ENCODE measurements at places on chromosomes 13 and 19. TPM values are rescaled to one million over a fixed set of nuclear protein-coding genes. Genes with fewer than 3 reads are reported as not detected.
A peak's percentile ranks its signal among the peaks of the same experiment; 100 is the strongest.

MIR17HG gene
- 0.87 TPM for total RNA-seq

GRCh38 chr13:100887729-100888151 is 213.1 kb upstream of the TMTC4 start:
- no peak for DNase-seq

GRCh38 chr19:10105509-10106099 is 558 bp upstream of the PPAN start:
- peak; percentile 80 for DNase-seq

DNA sequence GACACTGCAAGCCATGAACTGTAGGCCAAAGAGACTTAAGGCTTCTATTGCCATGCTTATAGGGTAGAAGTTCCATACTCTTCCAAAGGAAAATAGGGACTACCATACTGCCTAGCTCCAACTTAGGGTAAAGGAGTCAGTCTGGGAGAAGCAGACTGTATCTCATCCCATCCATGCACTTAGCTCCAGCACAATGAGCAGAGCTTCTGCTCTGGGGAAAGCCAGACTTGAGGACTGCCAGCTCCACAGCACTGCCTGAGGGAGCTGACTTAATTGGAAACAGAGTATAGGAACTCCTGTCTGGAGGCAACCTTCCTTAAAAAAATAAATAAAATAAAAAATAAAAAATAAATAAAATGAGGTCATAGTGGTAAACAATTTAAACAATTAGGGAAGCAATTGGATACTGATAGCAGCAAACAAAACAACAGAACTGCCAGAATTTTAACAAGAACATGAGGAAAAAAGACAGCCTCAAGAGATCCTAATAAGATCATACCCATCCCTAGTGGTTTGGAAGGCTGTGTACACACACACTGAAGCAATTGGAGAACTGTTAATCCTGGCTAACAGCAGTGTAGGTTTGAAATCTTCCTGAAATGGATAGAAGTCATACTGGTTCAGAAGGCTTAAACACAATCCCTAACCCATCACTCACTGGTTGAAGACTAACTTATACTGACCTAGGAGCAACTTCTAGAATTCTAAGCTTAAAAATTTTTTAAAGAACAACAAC is 550.1 kb downstream of the TBC1D4 start:
- DNase-seq, result no peak

DNA sequence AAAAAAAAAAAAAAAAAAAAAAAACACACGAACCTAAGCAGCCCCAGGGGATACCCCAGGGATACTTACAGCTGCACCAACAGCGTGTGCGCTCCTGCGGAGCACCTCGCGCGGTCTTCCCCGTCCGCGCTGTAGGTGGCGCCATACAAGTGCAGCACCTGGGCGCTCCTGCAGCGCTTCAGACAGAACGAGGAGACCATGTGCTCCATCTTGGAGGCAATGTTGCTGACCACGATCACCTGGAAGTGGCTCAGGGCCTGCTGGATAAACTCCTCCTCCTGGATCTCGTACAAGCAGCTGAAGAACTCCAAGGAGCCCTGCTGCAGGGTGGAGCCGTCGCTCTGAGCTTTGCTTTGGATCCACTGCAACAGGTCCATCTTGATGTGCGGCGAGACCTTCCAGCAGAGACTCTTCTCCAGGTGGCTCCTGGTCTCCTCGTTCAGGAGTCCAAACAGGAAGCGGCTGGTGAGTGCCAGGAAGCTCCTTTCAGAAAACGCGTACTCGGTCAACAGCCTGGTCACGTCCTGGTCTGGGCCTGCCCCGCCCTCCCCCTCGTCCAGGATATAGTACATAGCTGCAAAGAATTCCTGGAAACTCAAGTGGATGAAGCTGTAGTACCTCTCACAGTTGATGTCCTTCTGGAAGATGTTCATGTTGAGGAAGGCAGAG is 14.5 kb downstream of the NLRP12 start:
- DNase-seq, result no peak

DNA sequence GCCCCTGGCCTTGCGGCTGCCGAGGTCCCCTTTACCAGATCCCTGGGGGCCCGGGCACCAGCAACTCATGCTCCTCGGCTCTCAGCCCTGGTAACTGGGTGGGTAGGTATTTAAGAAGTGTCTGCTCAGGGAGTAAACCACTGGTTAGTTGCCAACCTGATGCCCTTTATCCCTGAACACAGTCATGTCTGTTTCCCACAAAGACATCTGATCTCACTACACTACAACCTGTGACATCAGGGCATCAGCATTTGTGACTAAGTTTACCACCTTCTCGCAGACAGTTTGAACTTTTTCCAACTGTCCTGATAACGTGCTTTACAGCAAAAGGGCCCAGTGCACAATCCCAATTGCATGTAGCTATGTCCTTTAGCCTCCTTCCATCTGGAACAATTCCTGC is 22.0 kb downstream of the GGACT start:
- DNase-seq, result no peak

GRCh38 chr19:3403489-3404323 is 37.3 kb downstream of the NFIC start:
- peak; percentile 94 for DNase-seq

DNA sequence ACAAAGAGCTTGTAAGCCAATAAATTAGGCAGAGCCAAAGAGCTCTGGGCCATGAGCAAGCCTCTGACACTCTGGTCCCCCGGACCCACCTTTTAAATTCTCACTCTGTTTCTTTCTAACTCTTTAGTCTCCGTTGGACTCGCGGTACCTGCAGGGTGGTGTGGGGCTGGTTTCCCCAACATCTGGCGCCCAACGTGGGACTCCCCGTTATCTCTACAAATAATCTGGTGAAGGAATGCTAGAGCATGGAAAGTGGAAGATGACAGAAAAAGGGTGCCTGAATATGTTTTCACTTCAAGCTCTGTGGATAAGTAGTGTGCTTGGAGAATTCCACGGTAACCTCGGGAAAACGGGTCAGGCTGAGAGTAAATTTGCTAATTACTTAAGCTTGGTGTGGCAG is 36.5 kb upstream of the CYP2B6 start:
- DNase-seq, result no peak

- DNase-seq, result no peak
Measured at GRCh38 chr13:39672378-39673132, 17.1 kb downstream of the COG6 start.

- no peak for DNase-seq
Measured at GRCh38 chr19:49875857-49876421, 1.2 kb downstream of the AKT1S1 start.

DNA sequence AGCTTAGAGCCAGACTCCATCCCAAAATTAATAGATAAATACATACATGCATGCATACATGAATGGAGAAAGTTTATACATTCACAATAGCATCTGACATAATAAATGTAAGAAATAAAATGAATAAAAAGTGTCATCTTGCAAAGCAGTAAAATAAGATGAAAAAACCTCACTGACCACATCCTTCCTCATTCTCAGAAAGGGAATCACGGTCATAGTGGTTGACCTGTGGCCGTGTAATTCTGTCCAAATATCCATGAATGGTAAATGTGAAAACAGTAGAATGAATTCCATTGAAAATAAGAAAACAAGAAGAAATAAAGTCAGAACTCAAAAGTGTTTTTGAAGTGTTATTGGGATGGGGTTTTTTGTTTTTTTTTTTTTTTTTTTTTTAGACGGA is 9.8 kb upstream of the CDC42EP5 start:
- no peak for DNase-seq

DNA sequence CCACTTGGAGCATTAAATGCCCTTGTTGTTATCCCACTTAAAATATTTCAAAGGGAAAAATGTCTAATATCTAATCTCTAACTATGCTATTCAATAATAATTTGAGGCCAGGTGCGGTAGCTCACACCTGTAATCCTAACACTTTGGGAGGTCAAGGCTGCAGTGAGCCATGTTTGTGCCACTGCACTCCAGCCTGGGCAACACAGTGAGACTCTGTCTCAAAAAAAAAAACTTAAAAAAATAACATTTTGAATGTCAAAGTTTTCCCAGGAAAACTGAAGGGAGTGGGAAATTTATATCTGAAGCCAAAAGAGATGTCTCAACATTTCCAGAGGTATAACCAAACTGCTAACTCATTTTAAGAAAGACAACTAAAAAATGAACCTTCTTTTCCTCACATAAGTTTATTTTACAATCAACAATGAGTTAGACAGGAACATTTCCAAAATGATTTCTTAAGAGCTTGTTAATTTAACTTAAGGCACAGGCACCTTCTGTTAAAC is 47.9 kb downstream of the CAB39L start:
- DNase-seq, result no peak

DNA sequence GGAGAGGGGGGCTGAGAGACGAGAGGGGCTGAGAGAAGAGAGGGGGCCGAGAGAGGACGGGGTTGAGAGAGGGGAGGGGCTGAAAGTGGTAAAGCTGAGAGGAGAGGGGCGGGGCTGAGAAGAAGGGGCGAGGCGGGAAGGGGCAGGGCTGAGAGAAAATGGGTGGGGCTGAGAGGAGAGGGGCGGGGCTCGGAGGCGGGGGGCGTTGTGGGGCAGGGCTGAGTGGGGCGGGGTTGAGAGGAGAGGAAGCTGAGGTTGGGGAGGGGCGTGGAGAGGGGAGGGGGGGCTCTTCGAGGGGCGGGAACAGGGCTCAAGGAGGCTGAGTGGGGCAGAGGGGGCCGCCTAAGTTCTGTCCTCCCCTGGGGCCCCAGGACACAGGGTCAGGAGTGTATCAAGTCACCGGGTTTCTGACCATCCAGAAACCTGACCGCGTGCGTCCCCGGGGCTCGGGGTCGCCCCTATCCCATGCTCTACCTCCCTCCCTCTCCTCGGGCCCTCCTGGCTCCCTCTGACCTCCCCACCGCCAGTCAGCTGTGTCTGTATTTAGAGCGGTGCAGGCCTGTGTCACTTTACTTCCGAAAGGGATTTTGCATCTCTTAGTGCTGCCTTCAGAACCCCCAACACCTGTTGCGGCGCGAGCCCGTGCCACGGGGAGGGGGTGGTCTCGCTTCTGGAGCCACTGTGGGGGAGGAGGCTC is 38.6 kb upstream of the SEMA6B start:
- DNase-seq, result peak; percentile 34
